SK-N-MC (cell line): ENCODE measurements at places on chromosomes 1 and 21.

- peak; percentile 67 for DNase-seq
Observed at GRCh38 chr1:167555971-167556714, 2.6 kb upstream of the CREG1 start.

GRCh38 chr21:44423941-44424607 is 31.2 kb upstream of the LRRC3 start:
- DNase-seq, result no peak

DNA sequence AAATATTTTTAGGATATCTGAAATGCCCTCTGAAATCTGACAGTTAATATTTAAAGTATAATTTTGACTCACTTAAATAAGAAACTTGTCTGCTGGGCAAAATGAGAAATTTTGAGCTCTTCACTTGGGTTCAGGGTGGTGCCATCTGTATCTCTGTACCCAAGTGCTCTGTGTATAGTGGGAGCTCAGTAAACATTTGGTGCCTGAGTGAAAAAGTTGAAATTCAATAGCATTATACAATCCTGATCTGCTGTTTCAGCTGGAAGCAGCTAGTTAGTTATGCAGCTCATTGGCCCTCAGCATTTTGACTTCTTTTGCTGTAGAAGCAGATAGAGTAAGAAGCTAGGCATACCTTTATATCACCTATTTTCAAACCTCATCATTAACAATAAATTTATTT is 73.3 kb downstream of the RPE65 start:
- DNase-seq, result no peak

DNA sequence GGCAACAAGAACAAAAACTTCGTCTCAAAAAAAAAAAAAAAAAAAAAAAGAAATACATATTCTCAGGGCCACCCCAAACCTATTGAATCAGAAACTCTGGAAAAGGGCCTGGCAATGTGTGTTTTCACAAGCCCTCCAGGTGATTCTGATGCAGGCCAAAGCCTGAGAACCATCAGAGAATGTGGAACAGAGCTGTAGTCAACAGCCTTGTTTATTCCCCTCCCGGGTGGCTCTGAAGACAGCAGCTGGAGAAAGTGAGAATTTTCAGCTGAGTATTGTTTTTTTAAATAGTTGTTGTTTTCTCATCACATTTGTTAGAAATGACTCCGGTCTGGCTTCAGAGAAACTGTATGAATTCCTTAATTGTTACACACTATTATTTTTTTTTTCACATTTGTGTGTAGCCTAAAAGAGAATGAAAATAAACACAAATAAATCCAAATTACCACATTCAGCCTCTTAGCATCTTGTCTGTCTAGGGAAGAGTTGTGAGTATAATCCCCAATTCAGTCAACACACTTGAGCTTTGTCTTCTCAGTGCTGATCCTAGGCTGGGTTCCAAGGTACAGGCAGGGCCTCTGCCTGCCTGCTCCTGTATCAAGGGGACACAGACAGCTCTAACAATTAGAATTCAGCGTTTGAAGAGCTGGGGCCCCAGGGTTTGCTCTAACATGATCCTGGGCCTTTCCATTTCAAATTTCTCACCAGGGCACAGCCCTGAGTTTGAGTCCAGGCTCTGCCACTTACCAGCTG is 6.6 kb upstream of the AZIN2 start:
- DNase-seq, result no peak

- no peak for DNase-seq
Observed at GRCh38 chr1:34863501-34863900, 4.0 kb upstream of the SMIM12 start.

DNA sequence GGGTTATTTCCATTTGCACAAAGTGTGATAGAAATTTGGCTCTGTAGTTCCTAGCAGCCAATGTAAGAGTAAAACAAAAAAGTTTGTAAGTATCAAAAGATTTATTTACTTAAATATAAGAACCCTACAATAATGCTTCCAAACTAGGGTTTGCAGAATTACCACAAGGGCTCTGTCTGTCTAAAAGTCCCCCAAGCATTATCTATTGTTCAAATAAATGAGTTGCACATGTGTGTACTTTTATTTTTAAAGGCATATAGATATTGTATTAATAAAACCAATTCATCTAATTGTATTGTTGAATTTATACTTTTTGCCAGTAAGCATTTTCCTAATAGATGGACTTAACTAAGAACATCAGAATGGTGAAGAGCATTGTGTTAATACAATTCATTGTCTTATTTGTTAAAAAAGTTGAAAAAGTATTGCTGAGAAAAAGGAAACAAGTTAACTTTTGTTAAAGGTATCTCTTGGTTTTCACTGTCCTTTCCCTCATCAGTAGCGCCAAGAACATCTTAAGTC is 863 bp upstream of the PTPRC start:
- DNase-seq, result no peak

DNA sequence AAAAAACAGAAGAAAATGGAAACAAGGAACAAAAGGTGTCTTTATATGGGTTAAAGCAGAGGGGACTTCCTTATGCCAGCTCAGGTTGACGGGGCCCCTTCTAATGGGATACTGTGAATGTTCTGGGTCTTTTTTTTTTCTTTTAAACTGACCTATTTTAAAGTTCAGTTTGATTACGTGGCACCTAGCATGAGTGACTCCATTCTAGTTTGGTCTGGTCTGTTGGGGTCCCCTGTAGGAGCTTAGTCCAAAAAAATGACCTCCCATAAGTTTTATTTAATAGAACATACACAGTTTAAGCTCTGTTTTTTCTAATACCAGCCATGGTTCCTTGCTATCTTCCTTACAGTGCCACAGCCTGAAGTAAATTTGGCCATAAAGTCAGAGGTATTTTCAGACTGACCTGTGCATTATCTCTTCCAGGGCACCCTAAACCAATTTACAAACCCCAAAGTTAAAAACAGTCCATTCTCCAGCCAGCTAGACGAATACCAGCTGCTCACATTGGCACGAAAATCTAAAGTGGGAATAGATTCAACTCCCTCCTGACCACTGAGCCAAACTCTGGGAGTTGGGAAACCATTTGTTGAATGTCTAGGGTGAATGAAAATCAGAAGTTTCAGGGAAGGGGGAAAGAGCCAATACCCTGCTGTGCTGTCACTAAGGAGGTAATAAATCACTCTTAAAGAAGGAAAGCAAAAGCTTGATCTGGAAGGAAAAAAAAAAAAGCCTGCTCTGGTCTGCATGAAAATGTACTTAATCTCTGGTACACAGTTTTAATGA is 42.4 kb downstream of the AKNAD1 start:
- no peak for DNase-seq

- DNase-seq, result no peak
Observed at GRCh38 chr1:200588698-200589097, 31.9 kb downstream of the KIF14 start.

GRCh38 chr1:168469690-168470089 is 74.1 kb downstream of the XCL2 start:
- peak; percentile 71 for DNase-seq

DNA sequence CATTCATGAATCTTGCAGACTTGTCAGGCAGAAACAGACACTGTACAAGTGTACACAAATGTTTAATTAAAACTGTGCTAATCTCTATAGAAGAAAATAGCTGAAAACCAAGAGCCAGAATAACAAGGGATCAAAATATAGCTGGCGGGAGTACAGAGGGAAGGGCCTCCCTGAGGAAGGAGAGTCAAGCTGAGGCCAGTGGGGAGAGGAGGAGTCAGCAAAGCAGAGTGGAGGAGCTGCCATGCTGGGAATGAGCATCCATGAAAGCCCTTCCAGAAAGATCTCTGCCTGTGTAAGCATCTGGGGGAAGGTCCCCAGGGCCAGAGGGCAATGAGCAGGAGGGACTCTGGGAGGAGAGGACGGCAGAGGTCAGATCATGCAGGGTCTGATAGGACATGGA is 15.1 kb downstream of the SLAMF8 start:
- DNase-seq, result no peak

GRCh38 chr1:192903142-192903541 is 94.3 kb downstream of the RGS2 start:
- DNase-seq, result no peak

- peak; percentile 22 for DNase-seq
Observed at GRCh38 chr1:197327776-197328364, 59.8 kb downstream of the CRB1 start.

DNA sequence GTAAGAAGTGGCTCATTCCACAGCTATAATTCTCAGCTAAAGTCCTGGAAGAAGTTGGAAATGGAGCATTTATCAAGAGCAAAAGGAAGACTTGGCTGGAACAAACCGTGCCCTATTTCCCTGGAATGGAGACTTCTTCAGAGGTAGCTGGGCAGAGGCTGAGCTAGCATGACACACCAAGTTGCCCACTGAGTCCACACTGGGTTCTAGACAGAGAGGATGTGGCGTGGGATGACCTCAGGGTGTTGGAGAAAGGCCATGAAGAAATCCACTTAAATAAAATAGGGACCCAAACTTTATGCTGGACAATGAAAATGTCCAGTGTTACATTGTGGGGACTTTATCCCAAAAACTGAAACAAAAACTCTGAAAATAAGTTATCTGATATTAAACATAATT is 116.2 kb downstream of the KCNJ6 start:
- DNase-seq, result no peak

DNA sequence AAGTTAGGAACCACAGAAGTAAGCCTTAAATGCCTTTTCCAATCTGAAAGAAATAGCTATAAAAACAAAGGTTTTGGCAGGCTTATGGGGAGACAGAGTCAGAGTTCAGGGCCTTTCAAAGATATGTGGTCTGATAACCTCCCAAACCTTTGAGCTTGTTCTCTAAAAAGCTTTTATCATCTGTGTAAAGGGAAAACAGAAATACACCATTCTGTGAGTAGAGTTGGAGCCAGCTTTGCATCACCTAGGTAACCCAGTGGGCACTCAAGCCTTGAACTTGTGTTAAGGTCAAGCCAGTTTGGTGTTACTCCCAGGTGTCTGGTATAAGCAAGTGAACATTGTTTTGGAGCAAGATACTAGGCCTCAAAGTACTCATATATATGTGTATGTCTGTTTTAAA is 50.1 kb downstream of the LAMC1 start:
- no peak for DNase-seq

- no peak for DNase-seq
Observed at GRCh38 chr1:20008391-20008841, 29.0 kb upstream of the PLA2G2A start.

DNA sequence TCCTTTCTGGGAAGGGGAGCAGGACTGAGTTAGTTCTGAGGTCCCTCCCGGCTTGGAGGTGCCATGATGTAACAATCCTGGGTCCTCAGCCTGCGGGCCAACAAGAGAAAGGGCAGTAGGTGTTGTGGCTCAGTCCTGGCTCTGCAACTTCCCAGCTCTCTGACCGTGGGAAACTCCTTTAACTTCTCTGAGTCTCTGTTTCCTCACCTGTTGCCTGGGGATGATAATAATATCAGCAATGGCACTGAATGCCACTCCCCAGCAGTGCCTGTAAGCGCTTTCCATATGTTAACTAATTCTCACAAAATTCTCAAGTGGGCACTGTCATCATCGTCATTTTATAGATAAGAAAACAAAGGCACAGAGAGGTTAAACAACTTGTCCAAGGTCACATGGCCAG is 2.3 kb downstream of the PADI3 start:
- no peak for DNase-seq

DNA sequence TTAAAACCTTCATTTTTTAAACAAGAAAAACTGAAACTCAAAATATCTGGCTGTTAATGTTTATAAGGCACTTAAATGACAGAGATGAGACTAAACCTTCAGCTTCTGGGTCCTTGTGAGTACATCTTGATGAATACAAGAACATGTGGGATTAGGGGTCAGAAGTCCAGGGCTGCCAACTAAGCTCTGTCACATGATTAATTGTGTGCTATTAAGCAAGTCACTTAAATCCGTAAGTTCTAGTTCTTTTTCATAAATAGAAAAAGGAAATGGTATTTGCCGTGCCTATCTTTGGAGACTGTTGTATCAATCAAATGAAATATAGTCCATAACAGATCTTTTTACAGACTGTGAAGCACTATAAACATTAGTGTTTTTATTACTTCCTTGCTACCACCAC is 43.2 kb upstream of the KCTD3 start:
- no peak for DNase-seq

GRCh38 chr1:55209247-55209646 is 5.9 kb downstream of the USP24 start:
- no peak for DNase-seq

- no peak for DNase-seq
Observed at GRCh38 chr21:44434936-44435635, 20.2 kb upstream of the LRRC3 start.

GRCh38 chr21:35349376-35350080 is 300.4 kb upstream of the RUNX1 start:
- no peak for DNase-seq

DNA sequence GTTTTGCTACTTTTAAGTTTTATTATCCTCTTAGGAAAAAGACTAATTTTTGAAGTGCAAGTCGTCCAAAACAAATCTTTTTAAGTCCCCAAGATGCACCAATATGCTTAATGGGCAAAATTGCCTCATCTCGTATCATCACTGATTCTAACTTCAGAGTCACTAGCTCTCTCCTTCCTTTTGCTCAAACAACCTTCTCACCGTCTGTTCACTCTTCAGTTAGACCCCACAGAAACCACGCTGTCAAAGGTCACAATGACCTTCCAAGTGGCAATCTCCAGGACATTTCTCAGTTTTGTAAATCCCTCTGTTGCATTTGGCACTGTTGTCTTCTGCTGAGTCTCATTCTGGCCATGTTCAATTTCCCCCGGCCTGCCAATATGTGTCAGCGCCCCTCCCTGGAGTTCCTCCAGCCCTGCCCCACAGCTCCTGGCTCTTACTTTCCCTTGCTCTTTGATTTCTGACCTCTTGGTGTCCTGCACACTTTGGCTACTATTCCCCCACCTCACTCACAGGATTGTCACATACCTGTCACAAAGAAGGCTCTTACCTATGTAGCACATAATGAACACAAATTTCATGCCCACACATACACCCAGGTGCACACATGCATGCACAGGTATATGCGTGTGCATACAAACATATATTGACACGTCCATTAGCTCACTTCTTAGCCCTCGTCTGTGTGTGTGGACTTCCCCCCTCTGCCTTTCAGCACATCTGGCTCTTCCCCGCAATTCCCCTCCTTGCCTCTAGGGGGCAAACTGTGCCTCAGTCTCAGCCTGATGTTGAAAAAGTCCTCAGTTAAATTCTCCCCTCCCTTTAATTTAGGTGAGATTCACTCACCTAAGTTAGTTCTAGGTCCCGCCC is 354.0 kb upstream of the DUSP10 start:
- DNase-seq, result no peak

- DNase-seq, result no peak
Observed at GRCh38 chr1:211653959-211654496, 21.4 kb downstream of the NEK2 start.

GRCh38 chr1:84000196-84000885 is 1.4 kb upstream of the TTLL7 start:
- no peak for DNase-seq
